ENCODE measurements at places on chromosomes 7 and 10. TPM values are rescaled to one million over a fixed set of nuclear protein-coding genes. Genes with fewer than 3 reads are reported as not detected.

The CYP2C9 gene
- total RNA-seq: not detected

The CLEC5A gene
- total RNA-seq: not detected

The SPDYE2B gene
- total RNA-seq: not detected

The MBLAC1 gene
- 4.9 TPM for total RNA-seq

The STAG3 gene
- 1.2 TPM for total RNA-seq

The HMX3 gene
- not detected for total RNA-seq

The STOX1 gene
- total RNA-seq: 9.0 TPM

The TAS2R4 gene
- total RNA-seq: 2.0 TPM

The FAM237B gene
- total RNA-seq: under 0.01 TPM

The NODAL gene
- total RNA-seq: 2.0 TPM

The RSPH10B gene
- 1.2 TPM for total RNA-seq

The VSTM4 gene
- 2.4 TPM for total RNA-seq

The CD36 gene
- total RNA-seq: 22.0 TPM

The PPP1R17 gene
- total RNA-seq: 2.9 TPM

DNA sequence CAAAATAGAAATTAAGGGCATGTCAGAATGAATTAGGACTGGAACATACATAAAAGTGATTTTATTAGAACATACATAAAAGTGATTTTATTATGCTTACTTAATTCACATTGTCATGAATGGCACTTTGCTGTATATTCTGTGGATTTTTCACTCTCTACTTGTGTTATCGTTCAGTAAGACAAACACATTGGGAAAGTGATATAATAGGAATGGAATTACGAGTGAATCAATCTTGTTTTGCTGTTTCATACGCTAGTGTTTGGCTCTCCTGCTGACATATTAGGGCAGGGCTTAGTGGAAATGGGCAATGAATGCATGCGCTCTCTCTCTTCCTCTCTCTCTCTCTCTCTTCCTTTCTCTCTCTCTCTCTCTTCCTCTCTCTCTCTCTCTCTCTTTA is 561.1 kb downstream of the ACTR3B start:
- DNase-seq: no peak

GRCh38 chr10:116353817-116354216 is 29.6 kb downstream of the CCDC172 start:
- DNase-seq: no peak

GRCh38 chr10:32189400-32190084 is 133.3 kb upstream of the KIF5B start:
- DNase-seq: no peak

GRCh38 chr10:66698069-66698468 is 227.8 kb upstream of the LRRTM3 start:
- DNase-seq: no peak

- DNase-seq: no peak
Measured at GRCh38 chr7:138816650-138817049, 18.7 kb upstream of the ATP6V0A4 start.

DNA sequence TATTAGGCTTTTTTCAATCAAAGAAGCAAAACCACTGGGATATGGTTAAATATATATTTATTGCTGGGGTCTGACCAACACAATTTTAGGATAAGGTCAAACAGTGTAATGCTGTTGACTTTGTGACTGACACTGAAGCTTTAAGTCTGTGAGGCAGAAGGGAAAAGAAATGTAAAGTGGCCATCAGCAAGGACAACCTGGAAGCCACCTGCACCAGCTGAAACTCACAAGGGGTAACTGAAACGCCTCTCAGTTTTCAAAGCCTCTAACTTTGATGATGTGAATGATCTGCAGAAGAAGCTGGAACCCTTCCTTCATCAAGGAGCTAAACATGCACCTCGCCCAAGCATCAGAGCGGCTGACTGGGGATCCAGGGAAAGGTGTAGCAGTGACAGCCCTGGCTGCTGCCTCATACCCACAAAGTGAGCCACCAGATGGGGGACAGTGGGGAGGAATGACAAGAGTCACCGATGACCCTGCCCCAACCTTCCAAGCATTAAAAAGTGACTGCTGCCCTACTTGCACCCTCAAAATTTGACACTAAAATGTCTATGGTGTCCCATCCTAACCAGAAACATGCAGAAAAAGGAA is 284.9 kb upstream of the CNTNAP2 start:
- no peak for DNase-seq

DNA sequence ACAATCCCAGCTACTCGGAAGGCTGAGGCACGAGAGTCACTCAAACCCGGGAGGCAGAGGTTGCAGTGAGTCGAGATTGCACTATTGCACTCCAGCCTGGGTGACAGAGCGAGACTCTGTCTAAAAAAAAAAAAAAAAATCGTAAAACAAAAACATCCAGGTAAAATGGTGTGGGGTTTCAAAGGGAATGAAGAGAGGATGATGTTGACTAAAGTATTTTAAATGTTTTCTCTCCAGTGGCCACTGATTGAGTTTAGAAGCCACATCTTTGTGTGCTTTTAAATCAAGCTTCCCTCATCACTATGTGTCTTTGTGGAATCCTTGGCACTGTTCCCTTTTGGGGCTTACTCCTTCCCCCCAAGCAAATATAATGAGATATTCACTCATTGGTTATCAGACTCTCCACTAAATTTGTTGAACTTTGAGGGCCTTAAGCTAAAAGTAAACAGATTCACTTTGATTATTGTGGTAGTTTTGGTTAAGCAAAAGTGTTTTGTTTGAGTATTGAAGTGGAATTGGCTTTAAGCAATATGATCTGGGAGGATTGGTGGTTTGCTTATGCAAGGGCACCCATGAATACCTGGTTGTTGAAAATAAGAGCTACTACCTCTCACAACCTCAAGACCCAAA is 162.9 kb downstream of the CDK14 start:
- DNase-seq: no peak

GRCh38 chr7:136049117-136049516 is 72.0 kb upstream of the MTPN start:
- DNase-seq: no peak

- no peak for DNase-seq
Measured at GRCh38 chr7:25720427-25720826, 431.6 kb upstream of the NFE2L3 start.

DNA sequence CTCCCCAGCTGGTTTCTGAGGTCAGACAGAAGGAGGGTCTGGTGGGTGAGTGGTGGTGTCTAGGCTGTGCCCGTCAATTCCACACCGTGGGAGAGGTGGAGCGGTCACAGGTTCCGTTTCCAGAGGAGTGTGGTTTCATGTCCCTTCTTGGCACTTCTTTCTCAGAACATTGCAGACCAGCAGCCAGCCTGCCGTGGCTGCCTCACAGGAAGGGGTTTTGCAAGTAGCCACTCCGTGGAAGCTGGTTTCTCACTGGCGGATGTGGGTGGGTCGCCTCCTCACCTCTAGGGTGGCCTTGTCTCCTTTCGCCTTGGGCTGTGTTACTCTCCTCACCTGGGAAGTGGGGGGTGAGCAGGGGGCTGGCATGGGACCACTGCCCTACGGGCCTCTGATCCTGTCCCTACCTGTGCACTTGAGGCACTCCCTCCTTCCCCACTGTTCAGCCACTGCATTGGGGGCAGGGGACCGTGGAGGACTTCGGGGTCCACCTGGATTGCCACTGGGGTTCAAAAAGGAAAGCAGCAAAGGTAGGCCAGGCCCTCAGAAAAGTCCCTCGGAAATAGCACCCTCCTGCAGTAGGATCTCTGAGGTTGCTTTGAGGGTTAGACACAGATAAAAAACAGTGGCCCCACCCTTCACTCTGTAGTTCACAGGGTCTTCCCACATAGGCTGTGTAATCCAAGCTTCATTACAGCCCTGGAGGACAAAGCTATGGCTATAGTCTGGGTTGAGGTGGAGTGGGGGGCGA is 33.9 kb downstream of the TSPAN14 start:
- DNase-seq: no peak

- no peak for DNase-seq
Measured at GRCh38 chr7:37287131-37287855, 161.4 kb downstream of the ELMO1 start.

DNA sequence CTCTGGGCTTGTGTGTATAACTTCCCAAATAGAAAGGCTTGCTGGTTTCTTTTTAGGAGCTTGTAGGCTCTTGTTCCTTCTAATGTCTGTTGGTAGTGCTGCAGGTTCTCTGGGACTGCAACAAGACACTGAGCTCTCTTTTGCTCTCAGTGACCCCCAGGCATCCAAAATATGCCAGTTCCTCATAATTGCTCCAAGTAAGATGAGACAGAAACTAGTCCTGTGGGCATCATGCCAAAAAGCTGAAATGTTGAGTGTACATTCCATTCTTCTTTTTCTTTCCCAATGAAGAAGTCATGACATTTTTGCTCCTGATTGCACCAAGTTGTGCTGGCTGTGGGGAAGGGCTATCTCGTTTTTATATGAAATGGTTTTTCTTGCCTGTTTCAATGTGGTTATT is 7.1 kb upstream of the BTBD16 start:
- DNase-seq: no peak

DNA sequence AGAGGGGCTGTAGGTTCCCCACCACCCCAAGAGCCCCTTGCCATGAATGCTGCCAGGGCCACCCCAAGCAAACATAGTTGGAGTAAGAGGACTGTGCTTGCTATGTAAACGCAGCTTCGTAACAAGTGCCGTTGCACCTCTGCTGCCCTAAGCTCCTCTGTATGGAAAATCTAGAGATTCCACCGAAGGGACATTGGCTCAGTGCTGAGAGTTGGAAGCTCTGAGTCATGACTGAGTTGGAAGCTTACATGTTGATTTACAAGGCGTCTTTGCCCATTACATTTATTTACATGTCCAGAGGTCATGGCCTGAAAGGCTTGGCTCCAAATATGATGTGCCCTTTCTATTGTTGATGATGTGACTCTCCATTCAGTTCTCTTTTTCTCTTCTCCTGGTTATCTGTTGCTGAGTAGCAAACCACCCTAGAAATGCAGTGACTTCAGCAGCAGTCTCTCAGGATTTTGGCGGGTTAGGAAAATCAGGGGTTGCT is 233.1 kb upstream of the TCF7L2 start:
- DNase-seq: no peak

- no peak for DNase-seq
Measured at GRCh38 chr7:157113607-157114006, 25.1 kb upstream of the UBE3C start.

DNA sequence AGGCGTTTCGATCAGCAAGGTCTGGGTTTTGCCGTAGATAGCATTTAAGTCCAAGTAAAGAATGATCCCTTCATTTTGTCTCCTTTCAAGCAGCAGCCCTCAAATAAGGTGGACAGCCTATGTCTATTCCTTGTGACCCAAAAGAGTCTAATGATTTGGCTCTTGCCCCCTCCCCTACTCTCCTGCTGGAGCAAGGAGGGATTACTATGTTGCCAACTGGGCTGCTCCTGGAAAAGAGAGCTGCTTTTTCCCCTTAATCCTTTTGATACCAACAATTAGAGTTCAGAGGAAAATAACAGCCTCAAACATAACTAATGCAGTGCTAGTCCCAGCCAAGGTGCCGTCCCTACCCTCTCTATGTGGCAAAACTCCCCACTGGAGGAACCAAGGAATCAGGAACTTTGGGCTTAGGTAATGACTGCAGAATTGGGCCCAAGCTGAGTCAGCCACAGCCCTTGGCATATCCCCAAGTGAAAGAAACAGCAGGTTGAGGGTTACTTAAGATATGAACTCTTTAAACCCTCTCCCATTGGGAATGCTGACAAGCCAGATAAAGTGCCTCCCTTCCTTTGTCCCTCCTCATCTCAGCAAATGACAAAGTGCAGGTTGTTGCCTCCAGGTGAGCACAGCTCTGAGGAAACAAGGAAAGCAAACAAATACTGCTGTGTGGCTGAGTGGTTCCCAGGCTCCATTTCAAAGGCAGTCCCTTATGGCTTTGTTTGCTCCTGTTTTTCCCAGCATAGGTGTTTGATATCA is 643.7 kb downstream of the INHBA start:
- DNase-seq: no peak

GRCh38 chr10:15310776-15311568 is 60.1 kb downstream of the FAM171A1 start:
- DNase-seq: no peak

DNA sequence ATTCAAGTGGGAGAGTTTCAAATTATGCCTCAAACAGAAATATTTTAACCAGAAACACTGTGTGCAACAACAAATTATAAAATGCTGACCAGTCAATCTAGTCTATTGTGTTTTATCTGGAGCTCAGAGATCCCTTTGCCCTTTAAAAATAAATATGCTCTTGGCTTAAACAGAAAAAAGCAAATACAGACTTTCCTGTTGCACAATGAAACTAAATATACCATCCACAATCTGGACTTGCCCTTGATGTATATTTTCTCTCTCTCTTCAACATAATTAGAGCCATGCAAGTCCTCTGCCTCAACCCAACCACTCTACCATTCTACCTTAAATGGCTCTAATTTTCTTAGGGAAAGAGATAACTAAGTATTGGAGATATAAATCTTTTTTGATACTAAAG is 34.9 kb downstream of the ASAH2 start:
- DNase-seq: no peak

- DNase-seq: no peak
Measured at GRCh38 chr7:33698692-33699128, 206.6 kb upstream of the BMPER start.

GRCh38 chr7:91165006-91165845 is 99.0 kb upstream of the FZD1 start:
- DNase-seq: no peak

GRCh38 chr10:77825965-77826364 is 100.6 kb downstream of the DLG5 start:
- no peak for DNase-seq

Data from frontal cortex (tissue), 4 donors.